Esophagus squamous epithelium (tissue), 5 donors: ENCODE measurements at places on chromosomes 16 and 17. TPM values are rescaled to one million over a fixed set of nuclear protein-coding genes. Genes with fewer than 3 reads are reported as not detected.

The WNK4 gene
- total RNA-seq: 0.64 TPM

The CALB2 gene
- total RNA-seq: 0.35 TPM

The CACNG3 gene
- total RNA-seq: not detected

DNA sequence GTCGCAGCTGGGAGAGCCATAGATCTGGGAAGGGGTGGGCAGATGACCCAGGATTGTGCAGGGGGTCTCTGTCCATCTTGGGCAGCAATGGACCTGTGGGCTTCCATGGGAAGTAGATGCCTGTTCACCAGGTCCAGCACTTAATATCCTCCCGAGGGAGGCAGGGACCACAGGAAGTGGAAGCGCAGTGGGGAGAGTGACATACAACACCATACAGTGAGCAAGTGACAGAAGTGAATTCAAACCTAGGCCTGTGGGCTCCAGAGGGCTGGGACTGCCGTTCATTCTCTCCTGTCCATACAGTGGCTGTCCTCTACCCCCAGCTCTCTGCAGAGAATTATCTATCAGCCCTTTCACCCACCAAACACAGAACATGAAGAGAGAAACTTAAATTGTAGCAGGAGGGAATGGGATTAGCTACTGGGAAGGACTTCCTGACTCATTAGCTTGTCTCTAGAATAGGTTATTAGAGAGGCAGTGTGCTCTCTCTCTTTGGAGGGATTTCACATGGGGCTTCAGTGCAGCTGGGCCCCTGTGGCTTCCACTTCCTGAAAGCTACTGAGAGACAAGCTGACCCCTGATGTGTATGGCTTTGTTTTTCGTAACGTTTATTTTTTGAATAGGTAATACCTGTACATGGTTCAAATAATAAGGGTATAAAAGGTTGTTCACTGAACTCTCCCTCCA, 13.1 kb upstream of the SEZ6 start:
- no peak for DNase-seq

DNA sequence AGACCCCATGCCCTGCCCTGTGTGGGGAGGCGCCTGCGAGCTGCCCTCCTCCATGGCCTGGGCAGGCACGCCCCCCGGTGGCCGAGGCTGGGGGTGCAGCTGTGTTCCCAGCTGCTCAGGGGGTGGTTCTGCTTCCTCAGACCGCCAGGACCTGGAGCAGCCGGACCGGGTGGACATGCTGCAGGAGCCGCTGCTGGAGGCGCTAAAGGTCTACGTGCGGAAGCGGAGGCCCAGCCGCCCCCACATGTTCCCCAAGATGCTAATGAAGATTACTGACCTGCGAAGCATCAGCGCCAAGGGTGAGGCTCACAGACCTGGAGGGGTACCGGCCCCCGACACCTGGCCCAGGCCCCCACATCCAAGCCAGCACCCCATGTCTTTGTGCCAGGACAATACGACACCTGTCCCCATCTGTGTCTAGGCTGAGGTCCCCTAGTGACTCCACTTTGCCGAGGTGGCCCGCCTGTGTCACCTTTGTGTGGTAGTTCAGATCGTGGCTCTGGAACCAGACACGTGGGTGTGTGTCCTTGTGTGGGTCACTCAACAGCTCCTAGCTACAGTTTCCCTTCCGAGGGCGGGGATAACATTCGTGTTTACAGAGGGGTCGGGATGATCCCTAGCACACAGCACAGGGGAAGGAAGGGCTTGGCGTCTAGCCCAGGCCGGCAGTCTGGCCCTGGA, 9.3 kb downstream of the GJD3 start:
- DNase-seq: no peak

DNA sequence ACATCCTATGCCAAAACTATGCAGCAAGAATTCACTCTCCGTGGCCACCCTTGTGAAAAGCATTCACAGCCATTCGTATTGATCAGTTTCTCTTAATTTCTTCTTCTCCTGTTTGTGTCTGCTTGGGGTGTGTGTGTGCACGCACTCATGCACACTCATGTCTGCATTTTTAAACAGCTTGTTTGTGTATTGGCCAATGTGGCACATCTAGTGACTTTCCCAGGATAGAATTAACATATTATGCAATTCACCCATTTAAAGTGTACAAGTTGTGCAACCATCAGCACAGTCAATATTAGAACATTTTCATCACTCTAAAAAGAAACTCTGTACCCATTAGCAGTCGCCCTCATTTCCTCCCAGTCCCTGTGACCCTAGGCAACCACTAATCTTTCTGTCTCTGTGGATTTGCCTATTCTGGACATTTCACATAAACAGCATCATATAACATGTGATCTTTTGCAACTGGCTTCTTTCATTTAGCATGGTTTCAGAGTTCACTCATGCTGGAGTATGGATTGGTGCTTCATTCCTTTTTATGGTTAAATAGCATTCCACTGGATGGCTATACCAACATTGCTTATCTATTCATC, 20.1 kb downstream of the IRX3 start:
- no peak for DNase-seq

GRCh38 chr16:70713342-70713741, 27.5 kb upstream of the MTSS2 start:
- no peak for DNase-seq

DNA sequence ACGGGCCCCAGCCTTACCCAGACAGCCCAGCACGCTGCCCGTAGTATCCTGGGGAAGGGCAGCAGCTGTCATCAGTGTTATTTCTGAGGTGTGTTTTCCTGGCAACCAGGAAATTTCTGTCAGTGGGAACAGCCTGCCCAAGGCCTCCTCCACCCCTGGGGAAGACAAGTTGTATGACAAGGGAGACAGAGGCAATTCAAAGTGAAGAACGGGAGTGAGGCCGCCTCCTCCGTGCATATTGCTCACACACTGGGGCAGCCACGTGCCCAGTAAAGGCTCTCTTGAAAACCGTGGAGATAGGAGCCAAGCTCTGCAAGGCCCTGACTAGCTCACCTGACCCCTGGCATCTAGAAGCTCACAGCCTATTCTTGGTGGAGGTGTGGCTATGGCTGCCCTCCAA, 57.6 kb downstream of the RAI1 start:
- no peak for DNase-seq

GRCh38 chr17:52235516-52235915, 77.0 kb upstream of the CA10 start:
- DNase-seq: no peak

- DNase-seq: no peak
These were observed 32.3 kb downstream of the CLEC16A start for GRCh38 chr16:10976634-10977033.

DNA sequence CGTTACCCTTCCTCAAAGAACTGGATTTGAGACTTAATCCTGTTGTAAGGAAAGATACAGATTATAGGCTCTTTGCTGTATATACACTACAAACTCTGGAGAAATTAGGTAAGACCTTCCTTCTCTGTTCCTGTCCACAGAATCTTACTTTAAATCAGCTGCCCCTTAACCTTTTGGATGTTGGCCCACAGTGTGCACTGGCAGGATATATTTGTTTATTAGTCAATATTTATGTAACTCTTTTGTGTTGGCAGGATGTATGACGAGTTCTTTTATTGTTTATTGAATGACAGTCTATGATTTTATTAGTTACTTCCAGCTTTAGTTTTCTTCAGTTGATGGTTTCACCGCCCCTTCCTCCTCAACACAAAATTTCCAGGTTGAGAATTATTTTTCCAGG, 19.7 kb downstream of the LRRC36 start:
- no peak for DNase-seq

DNA sequence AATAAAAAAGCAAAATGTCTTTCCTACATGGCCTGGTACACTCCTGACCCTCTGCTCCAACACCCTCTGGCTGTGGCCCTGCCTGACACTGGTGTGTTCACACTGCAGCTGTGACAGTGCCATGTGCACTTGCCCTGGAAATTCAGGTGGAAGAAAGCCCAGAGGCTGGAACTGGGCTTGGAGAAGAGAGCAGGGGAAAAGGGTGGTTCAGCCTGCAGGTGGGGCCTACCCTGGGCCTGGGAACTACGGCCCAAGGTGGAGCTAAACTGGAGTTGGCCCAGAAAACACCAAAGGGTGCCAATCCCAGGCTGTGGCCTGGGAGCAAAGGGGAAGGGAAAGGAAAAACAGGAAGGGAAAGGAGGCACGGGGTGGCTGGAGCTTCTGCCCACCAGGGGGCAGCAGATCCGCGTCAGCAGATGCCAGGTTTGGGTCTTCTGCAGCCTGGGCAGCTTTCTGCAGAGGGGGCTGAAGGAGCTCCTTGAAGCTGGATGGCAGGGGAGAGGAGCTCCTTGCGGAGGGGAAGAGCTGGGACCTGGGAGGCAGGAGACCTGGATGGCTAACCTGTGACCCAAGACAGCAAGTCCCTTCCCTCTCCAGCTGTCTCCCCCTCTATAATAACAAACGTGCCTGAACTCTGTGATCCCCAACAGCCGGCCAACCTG, 15.4 kb upstream of the CTCF start:
- no peak for DNase-seq

- no peak for DNase-seq
These were observed 621 bp downstream of the KCNJ2 start for GRCh38 chr17:70169709-70170597.

DNA sequence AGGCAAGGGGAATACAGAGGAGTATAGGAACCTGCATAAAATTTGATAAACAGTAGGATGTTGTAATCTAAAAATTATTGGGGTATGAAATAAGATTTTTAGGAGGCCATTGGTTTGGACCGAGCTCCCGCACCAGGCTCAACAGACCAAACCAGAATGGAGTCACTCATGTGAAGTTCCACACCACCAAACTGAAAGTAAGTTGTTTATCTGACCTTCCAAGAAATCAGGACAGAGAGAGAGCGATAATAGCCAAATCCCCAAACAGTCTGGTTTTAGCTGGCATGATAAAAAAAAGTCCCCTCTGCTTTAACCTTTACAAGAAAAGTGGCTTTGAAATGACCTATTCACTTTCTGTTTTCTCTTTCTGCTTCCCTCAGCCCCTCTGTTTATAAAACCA, 45.7 kb upstream of the SIAH1 start:
- DNase-seq: no peak

DNA sequence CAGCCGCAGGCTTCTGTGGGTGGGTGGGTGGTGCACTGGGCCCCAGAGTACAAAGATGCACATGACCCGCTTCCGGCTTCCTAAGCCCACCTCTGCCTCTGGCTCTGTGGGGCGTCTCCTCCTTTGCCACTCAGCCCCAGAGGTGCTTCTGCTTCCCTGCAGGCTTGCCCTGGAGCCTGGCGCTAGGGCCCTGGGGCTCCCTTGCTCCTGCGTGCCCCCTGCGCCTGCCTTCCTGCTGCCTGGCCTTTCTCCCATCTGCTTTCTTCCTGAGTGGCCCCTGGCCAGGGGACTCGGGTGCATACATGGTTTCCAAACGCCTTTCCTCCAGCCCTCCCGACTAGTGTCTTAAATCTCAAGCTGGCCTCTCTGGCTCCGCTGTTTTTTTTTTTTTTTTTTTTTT, 3.4 kb downstream of the WWOX start:
- DNase-seq: no peak

- DNase-seq: no peak
These were observed 119.6 kb downstream of the SPAG9 start for GRCh38 chr17:51000835-51001638.

GRCh38 chr16:30662449-30662848, 4.2 kb downstream of the FBRS start:
- no peak for DNase-seq

DNA sequence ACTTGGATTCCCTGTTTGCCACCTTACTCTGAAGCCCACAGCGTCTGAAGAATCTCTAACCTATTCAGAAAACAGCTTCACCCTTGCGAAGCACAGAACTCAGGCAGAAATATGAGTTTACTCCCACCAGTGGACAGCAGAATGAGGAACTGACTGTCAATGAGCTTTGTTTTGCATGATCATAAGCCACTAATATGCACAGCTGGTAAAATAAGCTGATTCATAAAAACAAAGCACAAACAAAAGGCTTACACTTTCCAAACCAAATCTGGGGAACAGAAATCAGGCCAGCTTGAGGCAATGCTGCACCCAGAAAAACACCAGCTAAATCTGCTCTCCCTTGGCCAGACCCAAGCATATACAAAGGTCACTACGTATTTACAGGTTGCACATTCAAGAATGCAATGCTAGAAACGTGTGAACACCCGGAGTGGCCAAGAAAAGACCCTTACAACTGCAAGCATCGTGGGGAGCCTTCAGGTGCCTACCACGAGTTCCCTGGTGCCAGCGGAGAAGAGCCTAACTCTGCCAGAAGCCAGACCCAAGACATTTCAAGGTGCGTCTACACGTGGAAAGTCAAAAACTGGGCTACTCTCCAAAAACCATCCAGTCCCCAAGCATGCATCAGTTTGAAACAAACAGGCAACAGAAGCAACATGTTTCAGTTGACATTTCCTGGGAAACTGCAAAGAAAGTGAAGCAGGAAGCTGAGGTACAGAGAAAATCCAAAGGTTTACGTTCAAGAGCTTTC, 207.1 kb downstream of the ZFHX3 start:
- no peak for DNase-seq

DNA sequence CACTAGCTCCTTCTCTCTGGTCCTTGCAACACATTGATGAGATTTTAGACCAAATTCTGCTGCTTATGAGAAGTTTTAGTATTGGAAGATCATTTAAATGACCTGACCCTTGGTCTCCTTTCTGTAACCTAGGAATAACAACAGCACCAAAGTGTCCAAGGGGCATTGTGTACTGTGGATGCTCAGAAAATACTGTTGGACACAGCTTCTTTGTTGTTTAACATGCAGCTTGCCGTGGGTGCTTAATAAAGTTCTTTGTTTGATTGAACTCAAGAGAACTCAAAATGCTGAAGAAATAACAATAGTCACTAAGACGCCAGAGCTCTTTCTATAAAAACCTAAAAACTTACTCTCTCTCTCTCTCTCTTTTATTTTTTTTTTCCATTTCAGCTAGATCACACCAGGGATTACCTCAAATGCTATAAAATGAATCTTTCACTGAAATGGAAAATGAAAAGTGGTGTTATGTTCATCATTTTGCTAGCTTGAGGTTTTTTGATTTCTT, 548.9 kb upstream of the CDH8 start:
- DNase-seq: no peak

- DNase-seq: no peak
These were observed 127.8 kb downstream of the CPPED1 start for GRCh38 chr16:12675852-12676251.

- no peak for DNase-seq
These were observed 519 bp downstream of the ST6GALNAC2 start for GRCh38 chr17:76585033-76585648.

- DNase-seq: no peak
These were observed 6.0 kb downstream of the HSDL1 start for GRCh38 chr16:84138824-84139627.

DNA sequence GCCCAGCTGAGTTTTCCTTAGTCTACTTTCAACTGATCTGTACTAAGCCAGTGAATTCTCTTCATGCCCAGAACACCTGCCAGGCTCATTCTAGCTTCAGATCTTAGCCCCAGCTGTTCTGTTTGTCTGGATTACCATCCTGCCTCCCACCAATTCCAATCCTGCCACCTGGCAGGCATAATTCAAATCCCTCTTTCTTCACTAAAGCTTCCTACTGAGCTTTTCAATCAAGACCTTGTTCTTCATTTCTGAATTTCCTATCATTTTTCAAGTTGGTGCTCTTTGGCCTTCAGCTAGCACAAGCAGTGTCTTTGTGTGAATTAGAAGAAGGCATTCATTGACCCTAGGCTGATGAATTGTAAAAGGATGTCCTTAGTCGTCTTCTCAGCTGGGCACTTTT, 357.6 kb downstream of the UTP18 start:
- DNase-seq: no peak
